ENCODE measurements at places on chromosomes 7 and 10. TPM values are rescaled to one million over a fixed set of nuclear protein-coding genes. Genes with fewer than 3 reads are reported as not detected.

DNA sequence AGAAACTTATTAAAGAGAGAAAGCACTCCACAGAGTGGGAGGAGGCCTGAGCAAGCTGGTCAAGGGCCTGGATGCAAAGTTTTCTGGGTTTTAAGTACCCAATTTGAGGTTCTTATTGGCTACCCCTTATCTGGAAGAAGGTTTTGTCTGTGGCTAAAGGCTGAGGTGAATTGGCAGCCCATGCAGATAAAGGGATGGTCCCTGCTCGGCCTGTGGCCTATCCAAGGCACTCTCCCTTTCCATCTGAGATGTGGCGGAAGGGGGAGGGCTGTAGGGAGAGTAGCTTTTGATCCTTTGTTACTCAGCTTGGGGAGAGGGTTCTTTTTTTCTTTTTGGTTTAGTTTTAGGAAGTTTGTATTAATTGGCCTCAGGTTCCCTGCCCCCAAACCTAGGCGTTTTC lies 465.1 kb downstream of the ATRNL1 start:
- DNase-seq = no peak

GRCh38 chr10:88256013-88256680 lies 327.0 kb downstream of the RNLS start:
- no peak for DNase-seq

DNA sequence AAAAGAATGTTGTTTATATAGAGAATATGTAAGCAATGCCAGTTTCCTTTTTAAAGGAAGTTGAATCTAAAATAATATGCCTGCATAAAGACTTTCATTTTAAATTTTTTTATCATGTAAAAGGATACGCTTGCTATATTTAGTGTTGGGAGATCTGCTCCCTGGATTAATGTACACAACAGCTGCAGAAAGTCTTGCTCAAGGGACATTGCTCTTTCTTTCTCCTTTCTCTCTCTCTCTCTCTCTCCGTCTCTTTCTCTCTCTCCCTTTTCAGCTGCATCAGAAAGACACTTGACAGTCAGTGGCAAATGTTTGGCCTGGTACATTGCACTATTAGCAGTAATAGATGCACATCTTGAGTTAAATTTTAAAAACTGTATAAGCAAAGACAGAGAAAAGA lies 739 bp downstream of the MYPN start:
- no peak for DNase-seq

DNA sequence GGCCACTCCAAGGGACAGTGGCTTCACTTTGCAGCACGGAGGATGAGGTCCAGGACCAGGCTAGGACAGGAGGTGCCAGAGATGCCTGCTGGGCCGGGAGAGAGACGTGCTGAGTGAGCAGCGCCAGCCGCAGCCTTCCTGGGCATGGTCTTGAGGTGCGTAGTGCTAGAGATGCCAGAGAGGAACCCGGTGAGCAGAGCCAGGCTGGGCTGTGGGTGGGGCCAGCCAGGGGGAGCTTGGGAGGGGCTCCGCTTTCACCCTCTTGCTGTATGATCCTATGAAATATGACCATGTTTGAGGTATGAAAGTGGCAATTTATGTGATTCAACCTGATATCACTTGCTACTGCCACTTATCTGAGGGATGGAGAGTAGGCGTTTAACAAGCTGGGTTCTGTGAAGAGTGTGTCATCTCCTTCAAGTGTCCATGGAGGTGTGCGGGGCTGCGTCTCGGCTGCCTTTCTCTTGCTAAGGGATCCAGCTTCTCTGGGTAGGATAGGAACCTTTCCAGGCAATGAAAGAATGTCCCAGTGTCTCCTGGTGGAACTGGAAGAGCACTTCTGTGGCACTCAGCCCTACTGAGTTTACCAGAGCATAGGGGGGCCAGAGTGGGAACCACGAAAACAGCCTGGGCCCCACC lies 518.4 kb upstream of the FOXK1 start:
- no peak for DNase-seq

GRCh38 chr7:134619627-134620331 lies 26.9 kb upstream of the BPGM start:
- DNase-seq = no peak

DNA sequence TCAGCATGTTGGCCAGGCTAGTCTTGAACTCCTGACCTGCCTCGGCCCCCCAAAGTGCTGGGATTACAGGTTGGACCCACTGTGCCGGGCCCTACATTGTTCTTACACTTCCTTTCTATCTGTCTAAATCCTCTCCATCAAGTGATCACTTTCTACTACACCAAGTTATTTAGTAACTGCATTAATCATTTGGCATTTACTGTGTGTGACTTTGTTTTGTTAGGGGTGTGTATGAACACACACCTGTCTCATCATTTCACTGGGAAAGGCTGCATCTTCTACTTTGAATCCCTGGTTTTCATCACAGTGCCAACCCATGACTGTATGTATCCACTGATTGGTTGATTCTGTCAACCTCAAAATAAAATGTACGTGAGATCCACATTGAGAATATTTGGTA lies 23.0 kb upstream of the CCDC71L start:
- DNase-seq = no peak

DNA sequence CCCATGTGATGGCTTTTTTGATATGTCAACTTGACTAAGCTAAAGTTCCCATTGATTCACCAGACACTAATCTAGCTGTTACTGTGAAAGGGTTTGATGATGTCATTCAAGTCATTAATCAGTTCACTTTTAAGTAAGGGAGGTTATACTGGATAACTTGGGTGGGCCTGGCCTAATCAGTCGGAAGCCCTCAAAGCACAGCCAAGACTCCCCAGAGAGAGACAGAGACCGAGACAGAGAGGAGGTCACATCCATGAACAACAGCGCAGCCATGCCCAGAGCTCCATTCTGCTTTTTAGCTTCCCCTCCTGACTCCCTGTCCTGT lies 103.4 kb downstream of the TRIL start:
- DNase-seq = no peak

GRCh38 chr10:30645340-30645827 lies 15.8 kb upstream of the LYZL2 start:
- DNase-seq = peak; percentile 69

DNA sequence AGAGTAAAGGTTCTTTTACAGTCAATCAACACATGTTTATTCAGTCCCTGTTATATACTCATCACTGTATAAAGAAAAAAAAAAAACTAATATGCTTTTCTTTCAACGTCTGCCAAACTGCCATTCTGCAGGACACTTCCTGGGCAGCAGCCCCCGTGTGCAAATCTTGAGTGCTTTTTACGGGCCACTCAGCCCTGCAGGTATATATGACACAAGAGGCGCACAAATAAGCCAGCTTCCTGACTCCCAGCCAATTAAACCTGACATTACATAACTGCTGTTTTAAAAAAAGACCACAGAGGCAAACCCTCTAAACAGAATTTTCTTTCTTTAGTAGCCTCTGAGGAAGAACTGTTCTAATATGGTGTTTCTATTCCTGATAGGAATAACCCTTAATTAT lies 263.0 kb upstream of the NEBL start:
- no peak for DNase-seq

- no peak for DNase-seq
These were observed 155.4 kb upstream of the SVIL start for GRCh38 chr10:29790207-29790606.

DNA sequence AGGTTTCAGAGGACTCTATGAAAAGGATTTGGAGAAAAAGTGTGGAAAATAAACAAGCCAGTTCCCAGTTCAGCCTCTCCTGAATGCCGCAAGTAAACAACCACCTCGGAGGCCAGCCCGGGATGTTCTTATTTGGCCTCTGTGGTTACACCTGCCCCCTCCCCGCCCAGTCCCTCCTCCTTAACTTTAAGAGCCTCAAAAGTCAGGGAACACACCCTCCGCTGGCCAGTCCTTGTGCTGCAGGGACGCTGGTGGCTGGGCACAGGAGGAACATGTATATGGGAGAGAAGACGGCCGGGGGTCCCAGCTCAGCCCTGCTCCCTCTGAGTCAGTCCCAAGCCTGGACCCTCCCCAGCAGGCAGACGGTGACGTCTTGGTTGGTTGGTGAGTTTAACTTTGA lies 6.1 kb downstream of the CHST3 start:
- DNase-seq = no peak

DNA sequence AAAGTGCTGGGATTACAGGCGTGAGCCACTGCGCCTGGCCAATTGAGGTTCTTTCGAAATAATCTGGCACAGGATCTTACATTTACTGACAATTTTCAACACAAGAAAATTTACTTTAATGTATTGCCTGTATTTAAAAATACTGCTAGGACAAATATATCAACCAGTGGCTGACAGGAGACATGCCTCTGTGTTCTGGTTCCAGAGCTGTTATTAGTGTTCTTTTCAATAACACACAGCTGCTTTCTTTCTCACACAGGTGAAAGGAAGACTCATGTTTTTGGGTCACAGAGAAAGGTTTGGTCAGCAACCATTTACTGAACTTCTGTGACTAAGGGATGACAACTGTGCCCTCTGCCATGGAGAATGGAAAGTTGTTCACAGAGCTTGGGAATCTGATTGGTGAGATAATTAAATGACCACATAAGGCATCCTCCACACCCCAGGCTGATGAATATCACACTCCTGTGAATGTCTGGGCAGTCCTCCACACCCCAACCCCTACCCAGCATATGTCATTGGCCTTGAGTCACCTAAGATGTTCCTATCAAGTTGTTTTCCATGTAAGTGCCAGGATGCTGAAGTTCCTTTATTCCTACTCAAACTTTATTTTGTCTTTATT lies 180.1 kb downstream of the RAPGEF5 start:
- no peak for DNase-seq

DNA sequence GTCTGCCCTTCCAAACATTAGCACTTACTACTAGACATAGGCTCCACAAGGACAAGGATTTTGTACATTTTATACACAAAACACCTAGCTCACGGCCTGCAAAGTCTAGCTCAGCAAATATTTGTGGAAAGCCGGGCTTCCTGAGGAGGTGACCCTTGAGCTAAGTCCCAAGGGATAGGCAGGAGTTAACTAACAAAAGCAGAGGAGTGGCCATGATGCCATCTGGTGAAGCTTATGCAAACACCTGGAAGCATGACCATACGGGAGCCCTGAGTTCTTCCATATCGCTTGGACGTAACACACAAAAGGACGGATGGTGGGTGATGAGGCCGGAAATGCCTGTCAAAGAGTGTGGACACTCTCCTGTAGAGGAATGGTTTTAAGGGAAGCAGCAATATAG lies 25.9 kb upstream of the YAE1 start:
- no peak for DNase-seq

DNA sequence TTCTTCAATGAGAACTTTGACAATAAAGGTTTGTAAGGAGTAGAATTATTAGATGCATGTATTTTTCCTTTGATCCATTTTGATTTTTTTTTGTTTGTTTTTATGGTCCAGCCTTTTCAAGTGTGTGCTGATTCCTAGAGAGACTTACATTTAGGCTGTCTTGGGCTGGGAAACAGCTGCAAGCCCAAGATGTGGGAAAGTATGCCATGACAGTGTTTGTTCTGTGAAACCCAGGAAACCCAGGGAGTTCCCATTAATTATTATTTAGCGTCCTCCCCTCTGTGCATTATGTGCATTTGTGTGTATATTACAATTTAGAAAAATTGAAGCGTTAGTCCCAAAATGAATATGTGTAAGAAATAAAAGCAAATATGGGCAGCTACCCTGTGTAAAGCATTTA lies 216.7 kb downstream of the ABCA13 start:
- DNase-seq = no peak

- DNase-seq = no peak
These were observed 42.3 kb upstream of the SP8 start for GRCh38 chr7:20828947-20829346.

DNA sequence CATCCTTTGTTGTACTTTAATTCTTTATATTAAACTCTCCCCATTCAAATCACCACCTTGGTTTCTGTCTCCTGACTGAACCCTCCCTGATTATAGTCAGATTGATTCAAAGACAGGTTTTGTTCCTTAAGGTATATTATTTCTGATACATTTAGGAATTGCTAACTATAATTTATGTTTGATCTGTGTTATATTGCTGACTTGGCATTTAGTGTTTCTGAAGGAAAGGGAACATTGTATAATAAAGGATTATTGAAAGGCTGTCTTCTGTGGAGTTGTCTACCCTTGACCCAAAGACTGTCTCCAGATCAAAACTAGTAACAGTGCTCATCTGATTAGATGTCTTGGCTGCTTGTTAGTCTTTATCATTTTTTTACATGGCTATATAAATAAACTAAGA lies 10.3 kb downstream of the CDK1 start:
- DNase-seq = no peak

- DNase-seq = no peak
These were observed 109.1 kb downstream of the IQUB start for GRCh38 chr7:123425246-123425645.

GRCh38 chr7:94664023-94664422 lies 8.1 kb upstream of the SGCE start:
- DNase-seq = no peak

DNA sequence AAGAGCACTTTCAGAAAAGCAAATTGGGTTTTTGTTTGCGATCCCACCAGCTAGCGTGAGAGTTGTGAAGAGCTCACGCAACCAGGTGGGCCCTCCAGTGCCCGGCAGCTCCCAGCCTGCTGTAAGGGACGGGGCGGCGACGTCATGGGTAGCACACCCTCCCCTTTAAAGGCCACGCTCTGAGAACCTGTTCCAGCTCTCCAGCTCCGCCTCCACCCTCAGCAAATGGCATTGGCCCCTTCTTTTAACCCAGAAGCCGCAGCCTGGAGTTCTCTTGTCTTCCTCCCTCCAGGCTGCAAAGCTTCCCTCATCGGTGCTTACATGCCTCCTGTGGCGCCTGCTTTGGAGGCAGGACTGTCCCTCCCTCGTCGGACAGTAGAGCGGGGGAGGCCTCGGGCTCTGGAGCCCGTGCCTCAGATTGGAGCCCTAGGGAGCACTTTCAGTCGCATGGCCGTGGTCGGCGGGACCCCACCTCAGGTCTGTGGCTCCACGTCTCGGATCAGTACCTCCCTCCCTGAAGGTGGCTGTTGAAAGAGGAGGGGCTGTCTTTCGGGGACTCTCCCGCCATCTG lies 32.9 kb downstream of the WIPI2 start:
- no peak for DNase-seq

Gene PGAM2
- not detected for total RNA-seq

Gene IDI2
- not detected for total RNA-seq

Gene EPO
- total RNA-seq = not detected

Gene NPC1L1
- not detected for total RNA-seq

Gene SGCE
- 53.6 TPM for total RNA-seq

Gene PAPSS2
- 14.8 TPM for total RNA-seq

Gene CASD1
- total RNA-seq = 3.1 TPM

Gene SLC26A3
- 0.11 TPM for total RNA-seq

Gene PLAC9
- 221 TPM for total RNA-seq

Gene INSYN2A
- total RNA-seq = not detected

Gene GTF2IRD2
- total RNA-seq = 0.32 TPM

Gene ZNF239
- total RNA-seq = 7.1 TPM

Gene MYO1G
- total RNA-seq = 5.9 TPM

Gene LEP
- total RNA-seq = not detected

Gene ADAM22
- total RNA-seq = 0.85 TPM
